Renal cortex interstitium (tissue), 15 donors: ENCODE measurements at places on chromosomes 12 and 14. TPM values are rescaled to one million over a fixed set of nuclear protein-coding genes. Genes with fewer than 3 reads are reported as not detected.

DNA sequence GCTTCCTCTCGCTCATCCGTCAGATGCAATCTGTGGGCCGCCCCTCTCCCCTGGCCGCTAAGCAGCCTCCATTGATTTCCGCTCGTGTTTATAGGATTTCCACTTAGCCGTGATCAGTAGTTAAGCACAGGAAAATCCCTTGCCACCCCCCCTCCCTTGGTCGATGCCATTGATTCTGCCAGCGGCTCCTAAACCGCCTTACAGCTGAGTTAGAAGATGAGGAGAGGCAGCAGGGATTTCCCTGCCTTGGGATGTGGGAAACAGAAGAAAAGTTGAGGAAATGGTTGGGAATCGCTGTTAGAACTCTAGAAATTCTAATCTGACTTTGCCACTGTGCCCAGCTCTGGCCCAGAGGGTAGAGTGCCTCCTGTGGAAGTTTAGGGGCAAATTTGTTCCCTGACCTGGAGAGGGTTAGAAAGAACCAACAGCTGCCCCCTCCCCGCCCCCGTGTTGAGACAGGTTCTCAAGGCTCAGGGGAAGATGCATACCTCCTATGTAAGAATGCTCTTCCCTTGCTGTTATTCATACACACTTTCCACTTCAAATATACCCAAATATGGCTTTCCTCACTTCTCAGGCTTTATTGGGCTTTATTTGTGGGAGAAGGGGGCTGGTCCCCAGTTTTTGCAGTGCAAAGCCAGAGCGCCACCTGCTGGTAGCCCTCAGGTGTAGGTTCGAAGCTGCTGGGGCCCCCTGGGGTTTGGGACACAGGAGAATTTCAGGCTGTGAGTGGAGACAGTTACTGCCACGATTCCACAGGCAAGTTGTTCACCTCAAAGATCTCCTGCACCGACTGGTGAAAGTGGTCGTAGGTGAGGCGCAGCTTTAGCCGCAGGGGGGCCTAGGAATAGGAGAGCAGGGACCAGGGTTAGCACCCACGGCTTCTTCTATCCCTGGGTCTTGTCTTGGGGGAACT lies 3.2 kb downstream of the THTPA start:
- DNase-seq, result no peak

Gene GUCY2C
- 0.86 TPM for polyA plus RNA-seq

Gene NFATC4
- 95.5 TPM for polyA plus RNA-seq

- no peak for DNase-seq
These were observed 15.2 kb downstream of the ITPK1 start for GRCh38 chr14:93100570-93100969.
